ENCODE measurements at places on chromosomes 3 and 15. TPM values are rescaled to one million over a fixed set of nuclear protein-coding genes. Genes with fewer than 3 reads are reported as not detected.

The SI gene
- total RNA-seq = not detected

The MINAR1 gene
- total RNA-seq = 0.19 TPM

The ARHGEF3 gene
- total RNA-seq = 23.1 TPM

The UACA gene
- 78.0 TPM for total RNA-seq

The SYNPR gene
- 0.46 TPM for total RNA-seq

The HES1 gene
- total RNA-seq = 24.4 TPM

DNA sequence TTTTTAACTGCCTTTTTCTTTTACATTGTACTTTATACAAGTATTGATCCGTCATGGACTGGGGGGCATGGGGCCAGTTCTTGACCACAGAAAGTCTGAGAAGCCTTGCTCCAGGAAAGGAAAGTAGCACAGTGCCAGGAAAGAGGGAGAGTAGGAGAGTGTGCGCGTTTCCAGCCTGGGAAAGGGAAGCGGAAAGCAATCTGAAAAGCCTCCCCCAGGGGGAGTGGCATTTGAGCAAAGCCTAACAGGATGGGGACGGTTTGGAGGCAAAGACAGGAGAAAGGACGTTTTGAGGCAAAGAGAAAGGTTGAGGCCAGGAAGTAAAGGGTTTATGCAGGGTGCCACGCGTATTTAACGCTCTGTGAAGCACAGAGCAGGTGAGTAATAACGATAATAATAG lies 116.9 kb downstream of the RORA start:
- DNase-seq = no peak

GRCh38 chr3:196208942-196209695 lies 2.1 kb downstream of the ZDHHC19 start:
- DNase-seq = no peak

DNA sequence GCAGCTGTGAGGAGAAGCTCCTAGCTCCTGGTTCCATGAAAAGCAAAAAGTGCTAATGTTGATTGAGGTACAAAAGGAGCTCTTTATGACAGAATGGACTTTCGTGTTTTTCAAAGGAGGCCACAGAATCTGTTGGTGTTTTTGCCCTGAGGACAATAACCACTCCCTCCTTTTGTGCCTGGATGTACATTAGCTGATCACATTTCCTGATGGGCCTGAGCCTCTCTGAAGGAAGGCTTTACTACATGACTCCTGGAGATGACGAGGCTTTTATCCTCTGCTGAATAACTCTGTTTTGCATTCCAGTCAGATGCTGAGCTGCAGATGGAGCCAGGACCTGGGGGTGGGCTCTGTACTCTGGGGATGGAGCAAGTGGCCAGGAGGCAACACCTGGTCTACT lies 301.9 kb downstream of the CACNA2D3 start:
- DNase-seq = no peak

DNA sequence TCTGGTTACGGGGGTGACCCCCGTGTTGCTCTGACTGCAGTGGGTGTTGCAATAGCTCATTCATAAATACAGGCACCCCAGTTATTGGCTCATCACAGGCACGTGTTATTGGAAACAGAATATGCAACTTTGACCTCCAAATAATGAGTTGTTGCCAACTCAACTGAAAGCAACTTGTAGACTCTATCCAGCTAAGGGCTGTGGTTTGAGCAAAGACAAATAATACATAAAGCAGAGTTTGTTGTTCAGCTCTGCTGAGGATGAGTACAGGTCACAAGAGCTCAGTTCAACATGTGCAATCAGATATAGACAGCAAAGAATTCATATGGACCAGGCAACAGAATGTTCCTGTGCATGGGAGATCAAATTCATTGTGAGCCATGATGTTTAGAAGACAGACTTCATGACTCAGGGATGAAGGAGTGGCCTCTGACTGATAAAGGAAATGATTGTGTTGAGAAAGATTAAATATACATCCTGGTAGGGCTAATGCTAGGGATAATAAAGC lies 87.6 kb upstream of the LRIG1 start:
- DNase-seq = no peak

GRCh38 chr3:144403040-144403457 lies 431.4 kb downstream of the DIPK2A start:
- DNase-seq = no peak

DNA sequence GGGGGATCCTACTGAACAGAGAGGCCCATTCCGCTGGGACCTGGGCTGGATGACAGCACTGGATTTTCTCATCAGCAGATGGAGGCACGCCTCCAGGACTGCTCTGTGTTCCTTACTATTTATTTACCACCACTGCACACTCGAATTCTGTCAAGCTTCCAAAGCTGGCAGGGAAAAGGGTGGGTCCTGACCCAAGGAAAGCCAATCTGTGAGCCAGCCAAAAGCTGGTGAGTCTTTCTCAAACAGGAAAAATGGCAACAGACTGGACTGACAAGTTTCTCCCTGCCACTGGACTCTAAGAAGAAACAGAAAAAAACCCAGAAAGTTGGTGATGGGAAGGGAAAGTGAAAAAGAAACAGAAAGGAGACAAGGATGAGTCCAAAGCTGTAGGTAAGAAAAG lies 37.8 kb downstream of the CD47 start:
- no peak for DNase-seq

GRCh38 chr15:90035095-90035839 lies 34.1 kb downstream of the ZNF710 start:
- DNase-seq = peak; percentile 77

DNA sequence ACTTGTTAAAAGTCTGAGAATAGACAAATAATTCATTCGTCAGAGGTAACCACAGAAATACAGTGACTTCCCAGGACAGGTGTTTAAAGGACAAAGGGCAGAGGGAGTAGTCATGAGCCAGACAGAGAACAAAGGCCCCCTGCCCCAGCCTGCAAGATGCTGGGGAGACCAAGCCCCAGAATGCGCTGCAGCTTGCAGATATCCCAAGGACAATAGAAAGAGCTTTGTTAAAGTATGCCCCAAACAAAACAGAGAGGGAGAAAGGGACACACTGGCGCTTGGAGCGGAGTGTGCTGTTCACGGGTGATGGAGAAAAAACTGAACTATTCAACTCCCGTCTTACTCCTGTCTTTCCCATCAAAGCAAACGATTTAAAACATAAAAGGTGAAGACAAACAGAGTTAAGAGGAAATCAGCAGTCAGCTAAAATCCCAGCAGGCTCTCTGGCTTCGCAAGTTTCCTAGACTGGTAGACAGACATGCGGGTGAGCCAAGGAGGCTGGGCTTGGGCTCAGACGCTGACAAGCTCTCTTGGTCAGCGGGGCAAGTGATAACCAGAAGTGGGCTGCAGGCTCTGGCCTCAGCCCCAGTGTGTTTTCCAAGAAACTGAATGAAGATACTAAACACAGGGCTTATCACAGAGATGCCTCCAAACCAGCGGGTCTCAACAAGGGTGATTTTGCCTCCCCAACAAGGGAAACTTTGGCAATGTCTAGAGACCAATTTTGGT lies 130.1 kb downstream of the UACA start:
- no peak for DNase-seq

DNA sequence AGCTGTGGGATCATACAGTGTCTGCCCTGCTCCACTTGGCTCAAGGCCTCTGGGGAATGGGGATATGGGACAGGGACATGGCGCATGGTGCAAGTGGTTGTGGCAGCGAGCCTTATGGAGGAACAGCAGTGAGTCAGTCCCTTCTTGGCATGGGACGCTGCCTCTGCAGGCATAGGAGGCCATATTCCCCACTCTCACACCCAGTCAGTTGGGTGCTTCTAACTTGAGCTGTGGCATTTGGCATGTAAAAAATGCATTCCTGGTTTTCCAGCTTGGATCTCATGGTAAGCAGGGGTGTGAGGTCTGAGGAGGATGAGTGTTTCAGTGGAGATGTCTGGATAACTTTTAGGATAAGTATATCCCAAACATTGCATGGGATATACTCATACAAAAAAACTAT lies 31.6 kb upstream of the UBE2Q2 start:
- DNase-seq = no peak

GRCh38 chr3:52422669-52423068 lies 22.2 kb downstream of the SEMA3G start:
- DNase-seq = no peak

DNA sequence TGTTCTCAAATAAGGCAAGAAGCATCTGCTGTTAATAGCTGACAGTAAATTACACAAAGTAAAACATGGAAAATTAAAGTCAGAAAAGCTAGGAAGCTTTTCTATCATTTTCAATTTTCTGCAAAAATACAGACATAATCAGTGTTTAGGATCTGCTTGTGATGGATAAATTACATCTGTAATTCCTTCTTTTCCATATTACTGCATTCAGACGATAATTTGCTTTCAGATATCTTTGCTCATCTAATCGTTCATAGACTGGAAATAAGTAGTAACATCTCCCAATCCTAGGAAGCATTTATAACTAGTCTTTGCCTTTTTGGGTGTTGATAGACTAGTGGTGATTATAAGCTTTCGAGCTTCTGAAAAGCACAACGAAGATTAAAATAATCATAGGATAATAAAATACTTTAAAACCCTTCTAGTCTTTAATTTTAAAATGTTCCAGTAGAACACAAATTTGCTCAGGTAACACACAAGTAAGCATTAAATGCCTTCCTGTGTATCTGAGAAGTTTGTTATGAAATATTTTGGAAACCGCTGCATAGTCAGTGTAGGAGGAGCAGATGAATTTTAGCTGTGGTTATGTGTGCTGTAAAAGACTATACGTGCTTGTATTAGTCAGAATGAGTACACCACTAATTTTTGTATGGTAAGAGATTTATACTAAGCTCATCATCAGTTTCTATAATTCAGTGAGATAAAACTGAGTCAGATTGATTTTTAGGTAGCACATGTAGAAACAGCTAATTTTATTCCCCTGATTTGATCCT lies 41.0 kb downstream of the MBNL1 start:
- no peak for DNase-seq

GRCh38 chr3:192597506-192597905 lies 129.8 kb downstream of the FGF12 start:
- DNase-seq = no peak

- no peak for DNase-seq
Observed at GRCh38 chr3:38998086-38998485, 53.7 kb downstream of the SCN11A start.

- DNase-seq = no peak
Observed at GRCh38 chr3:124941771-124942170, 7.2 kb upstream of the MUC13 start.

DNA sequence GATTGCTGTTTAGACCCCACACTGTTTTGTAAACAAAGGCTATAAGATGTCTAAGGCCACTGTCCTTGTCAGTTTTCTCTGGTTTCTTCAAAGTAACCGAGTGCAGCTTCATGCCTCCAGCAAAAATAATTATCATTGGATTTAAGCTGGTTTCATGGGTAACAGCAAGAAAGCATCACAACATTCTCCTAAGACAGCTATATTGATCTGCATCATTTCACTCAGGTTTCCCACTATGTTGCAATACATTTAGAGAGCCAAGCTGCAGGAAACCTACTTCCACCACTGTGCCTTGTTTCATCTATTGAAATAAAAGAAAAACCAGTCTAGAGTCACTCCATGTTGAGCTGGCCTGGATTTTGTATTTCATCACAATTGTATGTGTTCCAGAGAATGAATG lies 351.4 kb downstream of the OXSM start:
- DNase-seq = no peak

DNA sequence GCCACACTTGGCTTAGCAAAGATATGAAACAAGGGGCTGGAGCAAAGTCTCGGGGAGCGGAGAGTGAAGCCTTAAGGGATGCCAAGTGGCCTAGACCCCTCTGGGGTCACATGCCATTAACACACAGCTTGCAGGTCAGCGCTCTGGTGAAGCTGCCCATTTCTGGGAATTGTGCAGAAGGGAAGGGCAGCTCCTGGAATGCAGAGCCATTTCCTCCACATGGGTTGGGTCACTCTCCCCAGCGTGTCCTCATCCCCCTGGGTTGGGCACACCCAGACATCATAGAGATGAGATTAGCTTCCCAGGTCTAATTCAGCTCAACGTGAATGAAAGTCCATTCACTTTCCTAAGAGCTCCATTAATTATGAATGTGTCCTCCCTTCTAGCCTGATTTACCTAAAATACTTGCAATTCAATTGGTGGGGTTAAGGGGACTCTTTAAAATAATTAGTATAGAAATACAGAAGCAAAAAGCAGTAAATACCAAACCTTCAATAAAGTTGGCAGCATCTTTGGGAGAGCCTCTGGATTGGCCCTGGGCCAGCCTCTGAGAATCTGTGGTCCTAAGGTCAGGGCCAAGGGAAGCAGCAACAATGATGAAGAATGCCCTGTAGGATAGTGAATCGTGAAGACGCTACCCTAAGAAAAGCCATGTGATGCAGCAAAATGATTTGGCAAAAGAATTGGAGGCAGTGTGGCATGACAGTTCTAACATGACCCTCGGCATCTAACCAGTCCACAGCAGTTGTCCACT lies 17.8 kb downstream of the MRAS start:
- DNase-seq = no peak

DNA sequence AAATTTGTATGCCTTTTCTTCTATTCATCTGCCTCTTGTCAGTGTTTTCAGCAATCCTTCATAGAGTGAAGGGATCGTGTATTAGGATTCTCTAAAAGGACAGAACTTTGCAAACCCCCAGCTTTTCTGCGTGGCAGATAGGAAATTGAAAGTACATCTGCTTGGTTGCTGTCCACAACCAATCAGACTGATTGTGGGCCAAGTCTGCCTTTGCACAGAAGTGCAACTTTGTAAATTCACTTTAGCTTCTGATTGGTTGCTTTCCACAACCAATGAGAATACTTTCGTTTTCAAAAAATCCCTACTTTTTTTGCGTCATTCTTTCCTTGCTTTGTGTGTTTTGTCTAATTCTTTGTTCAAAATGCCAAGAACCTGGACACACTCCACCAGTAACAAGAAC lies 847.4 kb downstream of the FHIT start:
- no peak for DNase-seq

DNA sequence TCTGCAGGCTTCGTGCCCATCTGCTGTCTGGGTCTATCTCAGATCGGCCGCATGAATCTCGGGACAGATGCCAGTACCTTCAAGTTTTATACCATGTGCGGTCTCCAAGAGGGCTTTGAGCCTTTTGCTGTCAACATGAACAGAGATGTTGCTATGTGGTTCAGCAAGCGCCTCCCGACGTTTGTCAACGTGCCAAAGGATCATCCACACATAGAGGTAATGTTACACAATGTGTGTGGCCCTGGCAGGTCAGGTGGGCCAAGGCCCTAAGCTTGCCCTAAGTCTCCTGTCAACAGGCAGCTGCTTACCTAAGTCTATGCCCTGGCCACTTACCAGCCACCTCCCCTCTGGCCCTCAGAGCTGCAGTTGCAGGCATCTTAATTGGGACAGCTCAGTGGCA lies 324.0 kb upstream of the CHRM5 start:
- no peak for DNase-seq

- no peak for DNase-seq
Observed at GRCh38 chr15:97234851-97235610, 725.5 kb upstream of the ARRDC4 start.
